ENCODE measurements at places on chromosomes 12 and 14.
A peak's percentile ranks its signal among the peaks of the same experiment; 100 is the strongest.

DNA sequence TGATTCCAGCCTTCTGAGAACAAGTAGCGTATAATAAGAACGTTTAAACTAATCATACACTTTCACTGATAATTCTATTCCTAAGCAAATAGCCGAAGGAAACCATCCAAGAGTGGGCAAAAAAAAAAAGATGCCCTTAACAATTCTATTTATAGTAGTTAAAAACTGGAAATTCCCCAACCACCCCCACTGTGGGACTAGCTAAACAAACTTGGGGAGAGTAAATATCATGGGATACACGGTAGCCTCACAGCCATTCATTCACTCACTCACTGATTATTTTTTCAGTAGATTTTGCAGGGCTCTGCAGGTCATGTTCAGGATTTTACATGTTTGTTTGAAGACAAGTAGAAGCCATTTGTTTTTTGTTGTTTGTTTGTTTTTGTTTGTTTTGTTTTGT lies 197.0 kb downstream of the ETV6 start:
- no peak for DNase-seq

GRCh38 chr12:51262758-51263177 lies 7.4 kb downstream of the SMAGP start:
- peak; percentile 24 for DNase-seq

- DNase-seq = no peak
These were observed 20.0 kb downstream of the TUNAR start for GRCh38 chr14:95896498-95897135.

GRCh38 chr14:81972601-81973000 lies 438.9 kb upstream of the SEL1L start:
- no peak for DNase-seq

GRCh38 chr14:55180434-55180833 lies 11.0 kb downstream of the DLGAP5 start:
- no peak for DNase-seq

DNA sequence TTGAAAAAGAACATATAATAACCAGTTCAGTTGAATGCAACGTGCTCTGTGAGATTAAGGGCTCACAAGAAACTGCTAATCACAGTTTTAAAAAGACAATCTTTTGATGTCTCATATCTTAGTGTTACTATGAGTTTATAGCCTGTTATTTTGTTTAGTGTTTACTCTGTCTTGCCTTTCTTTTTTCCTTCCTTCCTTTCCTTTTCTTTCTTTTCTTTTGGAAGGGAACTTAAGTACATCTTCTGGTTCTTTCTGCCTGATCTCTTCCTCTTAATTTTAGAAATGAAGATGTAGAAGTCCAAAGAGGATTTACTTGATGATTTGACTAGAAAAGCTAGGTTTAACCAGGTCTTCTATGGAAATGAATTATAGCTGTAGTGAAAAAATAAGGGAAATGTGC lies 38.2 kb downstream of the WNK1 start:
- no peak for DNase-seq

- DNase-seq = no peak
These were observed 111.9 kb upstream of the C14orf180 start for GRCh38 chr14:104467641-104468040.

DNA sequence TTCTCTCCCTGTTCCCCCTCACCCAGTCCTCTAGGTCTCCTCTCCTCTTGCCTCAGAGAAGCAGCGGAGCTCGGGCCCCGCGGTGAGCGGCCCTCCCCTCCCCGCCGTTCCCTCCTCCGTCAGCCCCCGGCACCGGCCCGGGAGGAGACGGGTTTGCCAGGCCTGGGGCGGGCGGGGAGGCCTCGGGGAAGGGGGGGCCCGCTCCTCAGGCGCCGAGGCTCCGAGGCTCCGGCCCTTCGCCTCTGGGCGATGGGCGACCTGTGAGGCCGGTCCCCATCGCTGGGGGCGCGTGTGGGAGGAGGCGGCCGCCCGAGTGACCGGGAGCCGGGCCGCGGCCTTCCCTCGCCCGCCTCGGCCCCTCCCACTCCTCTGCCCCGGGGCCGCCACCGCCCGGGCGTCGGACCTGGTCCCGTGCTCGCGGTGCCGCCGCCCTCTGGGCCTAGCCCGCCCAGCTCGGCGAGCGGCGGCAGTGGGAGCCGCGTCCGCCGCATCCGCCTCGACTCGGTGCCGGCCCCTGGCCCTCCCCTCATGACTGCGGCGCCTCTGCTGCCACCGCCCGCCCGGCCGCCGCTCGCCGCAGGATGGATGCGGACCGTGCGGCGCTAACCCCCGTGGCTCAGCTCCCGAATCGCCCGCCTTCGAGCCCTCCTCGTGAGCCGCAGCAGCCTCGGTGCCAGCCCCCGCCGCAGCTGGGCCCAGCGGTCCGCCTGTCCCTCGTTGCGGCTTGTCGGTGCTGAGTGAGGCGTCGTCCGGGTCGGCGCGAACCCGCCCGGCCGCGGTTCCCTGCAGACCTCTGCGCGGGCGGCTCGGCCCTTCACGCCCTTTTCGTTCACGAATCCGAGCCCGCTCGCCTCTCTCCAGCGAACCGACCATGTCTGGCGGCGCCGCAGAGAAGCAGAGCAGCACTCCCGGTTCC lies 574 bp downstream of the WNK1 start:
- peak; percentile 50 for DNase-seq
